ENCODE measurements at places on chromosomes 6 and 20. TPM values are rescaled to one million over a fixed set of nuclear protein-coding genes. Genes with fewer than 3 reads are reported as not detected.
A peak's percentile ranks its signal among the peaks of the same experiment; 100 is the strongest.

PDE7B gene
- not detected for polyA plus RNA-seq

AVP gene
- not detected for polyA plus RNA-seq

GRCh38 chr6:84018453-84019061 lies 15.0 kb upstream of the MRAP2 start:
- DNase-seq, result peak; percentile 22

GRM1 gene
- not detected for polyA plus RNA-seq

DNA sequence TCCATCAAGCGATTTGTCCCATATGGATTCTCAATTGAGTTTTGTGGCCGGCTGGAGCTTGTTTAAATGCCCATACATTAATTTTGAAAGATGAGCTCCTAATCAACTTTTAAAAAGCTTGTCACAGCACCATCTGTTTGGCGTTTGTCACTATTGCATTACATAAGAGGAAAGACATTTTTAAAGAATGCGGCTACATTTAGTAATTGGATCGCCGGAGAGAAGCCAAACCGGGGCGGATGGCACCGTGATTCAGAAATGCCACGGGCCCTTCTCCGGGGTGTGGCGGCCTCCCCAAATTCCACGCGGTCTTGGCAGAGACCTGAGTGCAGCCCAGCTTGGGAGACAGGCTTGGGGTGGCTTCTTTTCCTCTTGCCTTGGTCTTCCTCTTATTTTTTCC lies 67.7 kb upstream of the ZNFX1 start:
- DNase-seq, result peak; percentile 53

- no peak for DNase-seq
Measured at GRCh38 chr6:104396077-104396476, 463.6 kb downstream of the HACE1 start.

- no peak for DNase-seq
Measured at GRCh38 chr6:132748446-132748845, 9.3 kb downstream of the VNN2 start.

- DNase-seq, result peak; percentile 43
Measured at GRCh38 chr6:161618831-161619454, 345.1 kb upstream of the AGPAT4 start.

- no peak for DNase-seq
Measured at GRCh38 chr6:100459592-100460184, 5.0 kb downstream of the SIM1 start.

GRCh38 chr6:43860285-43860684 lies 90.3 kb downstream of the VEGFA start:
- no peak for DNase-seq

- peak; percentile 91 for DNase-seq
Measured at GRCh38 chr6:53752856-53753255, 41.9 kb upstream of the LRRC1 start.

DNA sequence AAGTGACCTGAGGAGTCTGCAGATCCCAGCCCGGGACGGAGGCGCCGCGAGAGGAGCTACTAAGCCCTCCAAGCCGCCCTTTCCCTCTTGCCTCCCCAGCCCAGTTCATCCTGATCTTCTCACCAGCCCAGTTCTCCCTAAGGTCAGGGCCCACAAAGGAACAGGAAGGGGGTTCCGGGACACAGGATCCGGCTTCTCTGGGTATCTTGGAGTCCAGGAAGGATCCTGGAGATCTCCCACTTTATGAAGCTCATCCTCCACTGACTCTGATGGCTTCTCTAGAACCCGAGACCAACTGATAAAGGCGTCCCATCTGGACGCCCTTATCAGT lies 36.9 kb upstream of the HLA-C start:
- no peak for DNase-seq

DNA sequence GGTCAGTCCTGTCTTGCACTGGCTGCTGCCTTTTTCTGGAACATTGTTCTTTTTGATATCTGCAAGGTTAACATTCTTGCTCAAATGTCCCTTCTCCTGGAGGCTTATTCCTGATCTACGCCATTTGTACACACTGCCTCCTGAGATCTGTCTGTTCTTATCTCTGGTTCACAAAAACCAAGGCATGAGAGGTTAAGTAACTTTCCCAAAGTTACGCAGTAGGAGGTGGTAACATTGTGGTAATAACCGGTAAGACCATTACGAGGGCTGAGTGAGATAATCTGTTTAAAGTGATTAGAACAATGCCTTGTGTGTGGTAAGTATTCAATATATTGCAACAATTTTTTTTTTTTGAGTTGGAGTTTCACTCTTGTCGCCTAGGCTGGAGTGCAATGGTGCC lies 132.1 kb downstream of the FNDC1 start:
- no peak for DNase-seq

DNA sequence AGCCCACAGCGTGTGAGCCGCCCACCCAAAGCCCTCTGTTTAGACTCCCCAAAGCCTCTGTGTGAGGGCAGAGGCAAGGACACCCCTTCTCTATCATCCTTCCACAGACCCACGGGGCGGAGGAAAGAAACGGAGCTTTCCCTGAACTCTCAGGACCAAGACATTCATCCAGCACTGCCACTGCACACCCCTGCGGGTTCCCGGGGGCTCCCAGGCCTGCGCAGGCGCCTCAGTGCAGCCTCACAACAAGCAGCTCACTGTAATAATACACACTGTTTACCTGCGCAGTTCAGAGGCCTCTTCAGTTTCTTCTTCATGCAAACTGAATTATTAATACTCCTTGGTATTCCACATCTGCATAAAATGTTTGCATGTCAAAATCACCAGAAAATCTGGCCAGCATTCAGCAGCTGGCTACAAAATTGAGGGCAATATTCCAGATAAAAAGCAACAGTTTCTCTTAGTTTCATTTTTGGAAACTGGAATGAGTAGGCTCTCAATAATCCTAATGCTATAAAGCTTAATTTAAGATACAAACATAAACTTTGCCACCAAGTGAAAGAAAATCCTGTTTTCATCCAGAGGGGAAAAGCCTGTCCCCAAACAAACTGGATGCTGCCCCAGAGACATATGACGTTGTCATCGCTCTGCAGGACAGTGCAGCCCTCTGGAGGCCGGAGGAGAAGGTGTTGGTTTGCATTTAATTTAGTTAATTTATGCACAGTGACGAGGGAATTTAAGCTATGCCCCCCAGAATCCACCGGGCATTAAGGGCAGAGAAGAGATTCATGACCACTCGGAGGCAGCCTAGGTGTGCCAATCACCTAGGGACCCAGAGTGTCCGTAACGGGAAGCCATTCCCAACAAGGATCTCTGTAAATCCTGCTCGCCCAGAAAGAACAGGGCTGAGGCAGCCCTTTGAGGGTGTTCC lies 45.3 kb downstream of the NINL start:
- DNase-seq, result peak; percentile 21

DNA sequence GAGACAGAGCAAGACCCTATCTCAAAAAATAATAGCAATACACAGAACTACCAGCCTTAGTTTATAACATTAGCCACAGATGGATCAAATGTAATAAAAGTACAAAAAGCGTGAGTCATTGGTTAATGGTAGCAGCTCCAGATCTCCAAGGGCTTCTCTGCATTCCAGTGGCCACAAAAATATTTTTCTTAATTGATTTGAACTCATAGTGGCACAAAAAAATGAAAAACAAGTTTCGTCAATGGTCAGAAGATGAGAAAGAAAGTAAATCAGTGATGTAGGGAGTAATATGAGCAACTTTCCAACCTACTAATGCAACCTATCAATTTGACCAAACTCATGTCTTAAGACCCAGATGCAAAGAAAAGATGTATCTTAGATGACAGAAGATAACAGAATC lies 79.6 kb downstream of the CEP57L1 start:
- peak; percentile 10 for DNase-seq

DNA sequence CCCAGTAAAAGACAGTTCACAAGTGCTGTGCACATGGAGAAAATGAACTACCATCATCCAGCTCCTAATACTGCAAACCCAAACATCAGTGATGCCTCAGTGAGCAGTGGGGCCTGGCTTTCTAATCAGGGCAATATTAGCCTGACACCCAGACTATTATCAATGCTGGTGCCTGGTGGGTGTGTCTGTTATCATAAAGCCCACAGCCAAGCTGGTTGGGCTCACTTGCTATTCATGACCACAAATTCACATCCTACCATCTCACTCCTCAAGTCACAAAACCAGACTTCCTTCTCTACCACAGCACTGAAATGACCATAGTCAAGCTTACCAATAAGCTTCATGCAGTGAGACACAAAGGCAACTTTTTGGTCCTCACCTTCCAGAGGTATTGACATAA lies 180.8 kb upstream of the PLN start:
- DNase-seq, result no peak

TMEM244 gene
- not detected for polyA plus RNA-seq

DNMT3B gene
- 1.1 TPM for polyA plus RNA-seq

TCP11 gene
- polyA plus RNA-seq, result not detected

GRCh38 chr6:158330016-158330415 lies 17.8 kb downstream of the TULP4 start:
- DNase-seq, result no peak

DNA sequence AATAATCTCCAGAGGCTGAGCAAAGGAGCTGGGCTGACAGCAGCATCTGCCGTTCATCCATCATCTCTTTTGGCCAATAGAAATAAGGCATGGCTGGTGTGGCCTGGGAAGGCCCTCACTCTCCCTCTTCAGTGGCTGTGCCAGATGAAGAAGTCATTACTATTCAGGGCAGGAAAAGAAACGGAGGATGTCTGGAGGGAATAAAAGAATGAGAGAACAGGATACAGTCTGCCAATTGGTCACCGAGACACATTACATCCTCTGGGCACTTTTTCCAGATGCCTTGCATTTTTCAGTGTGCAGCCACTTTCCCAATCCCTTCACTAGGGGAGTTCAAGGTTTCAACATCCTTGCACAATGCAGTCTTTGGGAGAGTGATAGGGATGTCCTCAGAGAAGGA lies 32.2 kb upstream of the VGLL2 start:
- no peak for DNase-seq

DNA sequence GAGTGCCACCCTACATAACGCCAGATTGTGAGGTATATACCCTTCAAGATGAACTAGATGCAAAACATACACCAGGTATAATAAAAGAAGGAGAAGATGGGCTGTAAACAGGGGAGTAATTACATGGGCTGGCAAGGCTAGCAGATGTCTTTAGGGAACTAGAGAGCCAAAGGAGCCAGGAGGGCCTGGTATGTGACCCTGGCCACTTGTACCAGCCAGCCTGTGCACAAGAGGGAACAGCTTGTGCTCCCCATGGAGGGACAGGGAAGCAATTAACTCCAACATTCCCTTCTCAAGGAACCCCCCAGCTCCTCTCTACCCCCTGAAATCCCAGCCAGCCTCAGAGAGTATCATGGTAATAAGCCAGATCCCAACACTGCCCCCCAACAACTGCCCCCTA lies 139.9 kb downstream of the HIVEP2 start:
- DNase-seq, result no peak

- DNase-seq, result no peak
Measured at GRCh38 chr6:88920774-88921733, 42.4 kb downstream of the RNGTT start.

- no peak for DNase-seq
Measured at GRCh38 chr20:8298426-8299043, 166.5 kb downstream of the PLCB1 start.

GRCh38 chr20:9021216-9021615 lies 47.7 kb upstream of the PLCB4 start:
- no peak for DNase-seq
